ENCODE measurements at places on chromosomes 5 and 9.

GRCh38 chr9:11755951-11756350, 937.2 kb upstream of the TYRP1 start:
- no peaks in the 10 kb centered on the region for H3K4me1 ChIP-seq
- H3K27me3 ChIP-seq, result no peaks in the 10 kb centered on the region
- H3K4me3 ChIP-seq, result no peak overlapping the region
- H3K27ac ChIP-seq, result no peak overlapping the region

- DNase-seq, result no peak
- no peaks in the 10 kb centered on the region for H3K4me1 ChIP-seq
- H3K36me3 ChIP-seq, result no peaks in the 10 kb centered on the region
- H3K27ac ChIP-seq, result no peak overlapping the region
- H3K27me3 ChIP-seq, result no peaks in the 10 kb centered on the region
These were observed 180.0 kb downstream of the FGF18 start for GRCh38 chr5:171599411-171599810.

- no peaks in the 10 kb centered on the region for H3K27me3 ChIP-seq
- H3K27ac ChIP-seq, result no peak overlapping the region
- no peaks in the 10 kb centered on the region for H3K36me3 ChIP-seq
- DNase-seq, result no peak
- H3K4me1 ChIP-seq, result no peaks in the 10 kb centered on the region
- no peak overlapping the region for H3K4me3 ChIP-seq
These were observed 126.4 kb downstream of the GAPVD1 start for GRCh38 chr9:125387861-125388524.

DNA sequence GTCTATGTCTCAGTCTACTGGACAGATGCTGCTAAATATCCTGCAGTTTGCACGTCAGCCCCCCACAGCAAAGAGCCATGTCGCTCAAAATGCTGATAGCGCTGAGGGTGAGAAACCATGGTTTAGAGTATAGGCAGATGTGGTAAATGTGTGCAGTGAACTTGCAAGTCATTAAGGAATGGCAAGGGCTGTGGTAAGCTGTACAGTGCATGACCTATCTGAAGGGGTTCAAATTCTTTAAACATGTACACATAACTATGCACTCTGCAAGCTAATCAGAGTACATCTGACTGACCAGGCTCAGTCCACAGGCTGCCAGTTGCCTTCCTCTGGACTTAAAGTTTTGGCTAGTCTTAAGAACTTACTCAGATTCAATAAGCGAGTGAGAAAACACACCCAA, 170.7 kb downstream of the CFAP90 start:
- H3K4me3 ChIP-seq, result no peak overlapping the region
- no peak overlapping the region for H3K27ac ChIP-seq
- H3K27me3 ChIP-seq, result no peaks in the 10 kb centered on the region
- no peaks in the 10 kb centered on the region for H3K4me1 ChIP-seq
